Skin of body (tissue), 3 donors: ENCODE measurements at places on chromosomes 16 and 17.

DNA sequence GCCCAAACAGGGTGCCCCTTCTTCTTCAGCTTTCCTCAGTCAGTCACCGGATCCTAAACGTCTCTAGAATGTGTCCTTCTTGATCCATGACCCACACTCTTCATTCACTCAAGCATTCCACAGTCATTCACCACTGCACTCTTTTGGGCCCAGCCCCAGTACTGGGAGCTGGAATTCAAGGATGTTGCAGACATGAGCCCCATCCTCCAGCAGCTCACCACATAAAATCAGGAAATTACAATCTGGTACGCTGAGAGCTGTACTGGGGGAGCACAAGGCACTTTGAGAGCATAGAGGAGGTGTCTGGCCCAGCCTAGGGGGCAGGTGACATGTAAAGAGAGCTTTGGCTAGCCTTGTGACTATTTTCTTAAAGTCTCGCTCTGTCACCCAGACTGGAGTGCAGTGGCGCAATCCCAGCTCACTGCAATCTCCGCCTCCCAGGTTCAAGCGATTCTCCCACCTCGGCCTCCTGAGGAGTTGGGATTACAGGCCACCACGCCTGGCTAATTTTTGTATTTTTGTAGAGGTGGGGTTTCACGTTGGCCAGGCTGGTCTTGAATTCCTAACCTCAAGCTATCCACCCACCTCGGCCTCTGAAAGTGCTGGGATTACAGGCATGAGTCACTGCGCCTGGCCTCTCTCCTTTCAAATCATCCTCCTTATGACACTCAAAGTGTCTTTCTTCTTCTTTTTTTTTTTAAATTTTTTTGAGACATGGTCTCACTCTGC, 18.7 kb downstream of the CES4A start:
- DNase-seq: no peak

- no peak for DNase-seq
Measured at GRCh38 chr16:4517812-4518680, 20.5 kb downstream of the CDIP1 start.

DNA sequence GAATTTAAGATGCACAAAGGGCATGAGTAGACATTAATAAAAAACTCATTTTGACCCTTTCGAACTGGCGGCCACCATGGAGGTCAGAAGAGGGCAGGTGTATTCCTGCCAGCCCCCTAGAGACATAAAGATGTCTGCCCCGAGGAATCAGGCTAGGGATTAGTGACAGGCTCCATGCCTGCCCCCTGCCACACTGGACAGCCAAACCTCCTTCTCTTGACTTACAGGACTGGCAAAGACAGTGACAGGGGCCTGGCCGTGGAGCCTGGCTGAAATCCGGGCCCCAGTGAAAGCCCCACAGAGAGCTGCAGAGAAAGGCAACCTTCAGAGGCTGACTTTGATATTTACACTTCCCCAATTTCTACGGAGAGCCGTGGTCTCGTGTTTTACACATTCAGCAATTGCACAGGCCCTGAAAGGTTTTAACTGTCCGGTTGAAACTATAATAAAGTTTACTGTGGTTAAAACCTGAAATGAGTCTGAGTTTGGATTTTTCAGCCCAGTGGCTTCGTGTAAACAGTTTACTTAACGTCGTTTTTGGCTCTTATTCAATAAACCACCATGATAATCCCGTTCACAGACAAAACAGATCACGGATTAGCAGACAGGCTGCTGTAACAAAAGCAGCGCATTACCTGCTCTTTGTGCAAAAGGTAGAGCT, 243.9 kb upstream of the MYOCD start:
- no peak for DNase-seq

- no peak for DNase-seq
Measured at GRCh38 chr17:9755083-9755482, 36.3 kb downstream of the DHRS7C start.

DNA sequence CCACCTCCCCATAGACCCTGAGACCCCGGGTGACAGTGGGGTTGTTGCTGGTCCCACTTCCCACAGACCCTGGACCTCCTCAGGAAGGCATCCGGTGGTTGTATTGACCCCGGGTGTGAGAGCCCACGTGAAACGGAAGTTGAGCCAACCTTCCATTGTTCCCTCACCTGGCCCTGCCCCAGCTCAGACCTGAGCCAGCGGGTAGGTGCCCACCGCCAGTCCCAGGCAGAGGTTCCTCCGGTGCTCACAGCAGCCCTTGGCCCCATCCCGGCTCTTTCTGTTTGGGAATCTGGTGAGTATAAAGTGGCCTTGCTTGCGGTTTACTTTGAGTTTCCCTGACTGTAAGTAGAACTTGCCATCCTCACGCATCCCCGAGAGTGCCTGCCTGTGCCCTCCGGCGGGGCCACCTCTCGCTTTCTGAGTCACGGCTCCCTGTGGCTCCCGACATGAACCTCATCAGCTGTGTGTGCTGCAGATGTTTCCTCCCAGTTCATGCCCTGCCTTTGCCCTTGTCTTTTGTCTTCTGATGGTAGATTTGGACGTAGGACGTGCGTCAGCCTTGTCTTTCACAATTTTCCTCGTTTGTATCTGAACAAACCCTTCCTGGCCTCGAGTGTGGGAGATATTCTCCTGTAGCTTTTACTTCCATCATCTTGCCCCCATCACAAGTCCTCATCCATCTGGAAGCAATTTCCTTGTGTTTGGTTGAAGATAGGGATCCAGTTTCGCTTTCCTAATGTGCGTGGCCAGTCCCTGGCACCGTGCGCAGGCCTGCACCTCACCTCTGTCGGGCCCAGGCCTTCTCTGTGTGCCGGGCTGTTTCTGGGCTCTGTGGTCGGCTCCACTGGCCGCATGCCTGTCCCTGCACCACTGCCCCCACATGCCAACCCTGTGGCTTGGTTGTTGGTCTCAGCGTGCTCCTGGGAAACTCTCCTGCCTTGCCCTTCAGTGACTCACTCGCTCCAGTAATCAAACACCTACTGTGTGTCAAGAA, 76.0 kb downstream of the METRNL start:
- no peak for DNase-seq

GRCh38 chr16:81003610-81004460, 2.9 kb downstream of the CMC2 start:
- DNase-seq: no peak

- no peak for DNase-seq
Measured at GRCh38 chr16:12060751-12061150, 84.2 kb downstream of the SNX29 start.

DNA sequence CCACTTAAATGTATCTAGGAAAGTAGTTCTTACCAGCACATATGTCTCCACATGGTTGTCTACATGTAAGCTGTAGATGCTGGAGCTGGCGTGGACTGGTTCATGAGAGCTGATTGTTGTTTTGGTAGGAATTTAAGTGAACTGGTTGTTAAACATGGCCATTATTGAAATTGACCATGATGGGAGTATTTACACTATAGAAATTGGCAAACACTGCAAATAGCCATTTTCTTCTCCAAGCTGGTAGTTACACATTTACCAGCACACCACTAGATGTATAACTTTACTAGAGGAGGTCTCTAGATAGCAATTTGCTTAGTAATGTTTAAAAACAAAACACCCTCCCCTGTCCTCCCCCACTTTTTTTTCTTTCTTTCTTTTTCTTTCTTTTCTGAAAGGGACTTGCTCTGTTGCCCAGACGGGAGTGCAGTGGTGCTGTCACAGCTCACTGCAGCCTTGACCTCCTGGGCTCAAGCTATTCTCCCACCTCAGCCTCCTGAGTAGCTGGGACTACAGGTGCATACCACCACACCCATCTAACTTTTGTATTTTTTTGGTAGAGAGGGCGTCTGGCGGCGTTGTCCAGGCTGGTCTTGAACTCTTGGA, 24.2 kb downstream of the IGSF6 start:
- no peak for DNase-seq

- peak; percentile 91 for DNase-seq
Measured at GRCh38 chr16:54459509-54460262, 173.1 kb upstream of the IRX3 start.

- DNase-seq: no peak
Measured at GRCh38 chr17:52828621-52829020, 670.1 kb upstream of the CA10 start.

DNA sequence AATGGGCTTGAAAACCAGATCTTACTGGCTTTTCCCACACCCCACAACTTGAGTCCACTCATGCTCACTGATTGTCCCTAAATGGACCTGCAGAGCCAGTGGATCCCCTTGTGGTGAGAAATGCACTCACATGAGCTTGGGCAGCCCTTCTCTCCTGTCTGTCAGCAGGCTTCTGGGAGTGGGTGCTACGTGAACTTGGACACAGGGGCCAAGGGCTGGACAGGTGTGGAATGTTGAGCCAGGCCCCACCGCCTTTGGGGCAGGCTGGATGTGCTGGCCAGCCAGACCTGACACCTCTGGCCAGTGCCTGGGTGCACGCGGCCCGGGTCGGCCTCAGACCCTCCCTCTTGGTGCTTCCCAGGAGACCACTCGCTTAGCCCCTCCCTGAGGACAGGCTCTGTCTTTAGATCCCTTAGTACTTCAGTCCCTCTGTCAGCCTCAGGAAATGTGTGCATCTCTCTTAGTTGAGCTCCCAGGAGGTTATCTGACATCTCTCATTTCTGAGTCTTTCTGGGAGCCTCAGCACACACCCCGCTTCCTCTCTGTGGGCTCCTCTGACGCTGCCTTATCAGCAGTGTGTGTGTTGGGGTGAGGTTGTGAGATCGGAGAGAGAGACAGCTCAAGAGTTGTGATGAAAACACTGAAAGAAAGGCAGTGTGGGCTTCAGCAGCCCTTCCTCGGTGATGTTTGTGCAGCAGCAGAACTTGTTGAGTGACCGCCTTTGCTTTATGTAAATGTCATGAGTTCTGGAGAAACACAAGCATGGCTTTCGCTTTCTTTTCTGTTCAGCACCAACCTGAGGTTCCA, 117.0 kb downstream of the RAB11FIP4 start:
- DNase-seq: no peak

DNA sequence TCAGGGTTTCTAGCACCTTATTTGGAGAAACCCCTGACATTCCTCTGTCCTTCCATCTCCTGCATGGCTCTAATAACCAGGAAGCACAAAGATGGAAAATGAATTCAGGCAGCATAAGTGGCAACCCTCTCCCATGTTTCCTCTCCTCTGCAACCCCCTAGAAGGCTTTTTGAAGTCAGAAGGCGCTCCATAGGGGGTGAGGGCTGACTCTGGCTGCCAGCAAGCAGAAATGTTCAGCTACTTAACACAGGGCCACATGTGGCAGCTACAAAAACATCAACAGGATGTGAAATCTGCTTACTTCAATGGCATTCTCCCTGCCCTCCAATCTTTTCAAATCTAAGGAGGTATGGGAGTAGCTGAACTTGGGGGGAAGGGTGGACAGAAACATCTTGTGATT, 55.2 kb upstream of the IRX5 start:
- DNase-seq: no peak

DNA sequence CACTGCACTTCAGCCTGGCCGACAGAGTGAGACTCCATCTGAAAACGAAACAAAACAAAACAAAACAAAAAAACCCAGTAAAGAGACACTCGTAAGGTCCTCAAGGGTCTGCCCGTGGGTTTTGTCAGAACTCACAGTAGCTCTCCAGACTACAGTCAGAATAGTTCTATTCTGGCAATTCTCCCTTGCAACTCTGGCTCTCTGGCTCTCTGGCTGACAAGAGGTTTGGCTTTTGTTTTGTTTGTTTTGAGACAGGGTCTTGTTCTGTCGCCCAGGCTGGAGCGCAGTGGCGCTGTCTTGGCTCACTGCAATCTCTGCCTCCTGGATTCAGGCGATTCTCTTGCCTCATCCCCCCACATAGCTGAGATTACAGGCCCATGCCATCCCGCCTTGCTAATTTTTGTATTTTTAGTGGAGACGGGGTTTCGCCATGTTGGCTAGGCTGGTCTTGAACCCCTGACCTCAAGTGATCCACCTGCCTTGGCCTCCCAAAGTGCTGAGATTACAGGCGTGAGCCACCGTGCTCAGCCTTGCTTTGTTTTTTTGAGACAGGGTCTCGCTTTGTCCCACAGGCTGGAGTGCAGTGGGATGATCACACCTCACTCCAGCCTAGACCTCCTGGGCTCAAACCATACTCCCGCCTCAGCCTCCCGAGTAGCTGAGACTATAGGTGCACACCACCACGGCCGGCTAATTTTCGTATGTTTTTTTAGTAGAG, 20.5 kb upstream of the CHP2 start:
- DNase-seq: no peak

DNA sequence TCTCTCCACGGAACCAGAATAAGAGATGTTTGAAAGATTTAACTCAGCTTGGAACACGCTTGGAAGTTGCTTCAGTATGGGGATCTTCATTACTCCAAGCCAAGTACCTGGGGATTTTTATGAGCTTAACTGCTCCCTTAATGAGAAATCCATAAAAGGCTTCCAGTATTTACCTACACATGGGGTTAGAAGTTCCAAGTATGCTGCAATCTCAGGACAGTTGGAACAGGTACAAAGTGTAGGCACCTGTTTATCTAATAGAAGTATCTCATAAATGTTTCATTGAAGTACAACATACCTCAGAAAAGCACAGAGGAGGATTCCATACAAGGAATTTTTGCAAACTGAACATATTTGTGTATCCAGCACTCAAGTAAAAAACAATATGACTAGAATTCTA, 161.6 kb upstream of the PIRT start:
- DNase-seq: no peak

- no peak for DNase-seq
Measured at GRCh38 chr17:31100840-31101459, 6.2 kb downstream of the NF1 start.

DNA sequence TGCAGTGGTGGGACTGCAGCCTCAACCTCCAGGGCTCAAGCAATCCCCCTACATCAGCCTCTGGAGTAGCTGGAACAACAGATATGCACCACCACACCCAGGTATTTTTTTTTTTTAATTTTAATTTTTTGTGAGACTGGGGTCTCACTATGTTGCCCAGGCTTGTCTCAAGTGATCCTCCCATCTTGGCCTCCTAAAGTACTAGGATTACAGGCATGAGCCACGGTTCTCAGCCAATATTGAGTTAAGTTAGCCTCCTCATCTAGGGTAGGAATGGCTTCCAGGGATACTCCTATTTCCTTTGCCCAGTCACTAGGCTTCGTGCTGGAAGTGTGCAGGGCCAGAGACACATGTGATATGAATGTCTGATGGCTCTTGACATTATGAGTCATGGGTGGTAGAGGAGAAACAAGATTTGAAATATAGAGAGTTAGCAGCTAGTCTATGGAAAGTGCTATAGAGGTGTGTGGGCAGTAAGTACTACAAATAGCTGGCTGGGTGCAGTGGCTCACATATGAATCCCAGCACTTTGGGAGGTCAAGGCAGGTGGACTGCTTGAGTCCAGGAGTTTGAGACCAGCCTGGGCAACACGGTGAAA, 8.0 kb upstream of the HES7 start:
- DNase-seq: no peak

- no peak for DNase-seq
Measured at GRCh38 chr17:72456075-72456474, 335.3 kb downstream of the SOX9 start.

- no peak for DNase-seq
Measured at GRCh38 chr16:85529489-85530369, 83.4 kb upstream of the GSE1 start.

GRCh38 chr17:50213026-50214022, 11.9 kb upstream of the COL1A1 start:
- DNase-seq: no peak

DNA sequence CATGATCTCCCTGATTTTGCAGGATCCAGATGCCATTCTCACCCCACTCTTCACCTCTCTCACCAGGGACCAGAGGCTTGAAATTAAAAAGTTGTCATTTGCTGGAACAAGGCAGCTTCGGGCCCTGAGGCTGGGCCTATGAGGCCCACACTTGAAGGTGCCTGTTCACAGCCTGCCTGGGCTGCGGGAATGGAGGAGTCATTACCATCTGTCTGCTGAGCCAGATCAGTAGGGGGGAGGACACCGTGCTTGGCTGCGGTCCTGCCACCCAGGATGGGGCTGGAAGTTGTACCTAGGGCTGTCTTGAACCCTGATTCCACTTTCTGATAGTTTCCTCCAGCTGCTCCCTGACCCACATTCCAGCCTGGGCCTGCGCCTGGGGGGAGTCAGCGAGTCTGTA, 208.3 kb upstream of the N4BP1 start:
- DNase-seq: no peak
